ENCODE measurements at places on chromosomes 6 and 20. TPM values are rescaled to one million over a fixed set of nuclear protein-coding genes. Genes with fewer than 3 reads are reported as not detected.
A peak's percentile ranks its signal among the peaks of the same experiment; 100 is the strongest.

DNA sequence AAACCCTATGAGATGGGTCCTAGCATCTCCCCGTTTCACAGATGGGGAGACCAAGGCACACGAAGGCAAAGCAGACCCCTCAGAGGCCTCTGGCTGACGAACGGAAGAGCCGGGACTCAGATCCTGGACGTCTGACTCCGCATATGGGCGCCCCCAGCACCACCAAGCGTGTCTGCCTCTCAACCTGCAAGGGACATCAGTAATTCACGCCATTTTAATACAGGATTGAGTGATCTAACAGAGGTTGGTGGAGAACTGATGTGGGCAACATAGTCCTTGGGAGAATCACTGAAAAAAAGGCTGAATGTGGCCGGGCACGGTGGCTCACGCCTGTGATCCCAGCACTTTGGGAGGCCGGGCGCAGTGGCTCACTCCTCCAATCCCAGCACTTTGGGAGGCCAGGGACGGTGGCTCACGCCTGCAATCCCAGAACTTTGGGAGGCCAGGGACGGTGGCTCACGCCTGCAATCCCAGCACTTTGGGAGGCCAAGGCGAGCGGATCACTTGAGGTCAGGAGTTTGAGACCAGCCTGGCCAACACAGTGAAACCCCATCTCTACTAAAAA is 206.6 kb downstream of the DLL1 start:
- no peak for DNase-seq

DNA sequence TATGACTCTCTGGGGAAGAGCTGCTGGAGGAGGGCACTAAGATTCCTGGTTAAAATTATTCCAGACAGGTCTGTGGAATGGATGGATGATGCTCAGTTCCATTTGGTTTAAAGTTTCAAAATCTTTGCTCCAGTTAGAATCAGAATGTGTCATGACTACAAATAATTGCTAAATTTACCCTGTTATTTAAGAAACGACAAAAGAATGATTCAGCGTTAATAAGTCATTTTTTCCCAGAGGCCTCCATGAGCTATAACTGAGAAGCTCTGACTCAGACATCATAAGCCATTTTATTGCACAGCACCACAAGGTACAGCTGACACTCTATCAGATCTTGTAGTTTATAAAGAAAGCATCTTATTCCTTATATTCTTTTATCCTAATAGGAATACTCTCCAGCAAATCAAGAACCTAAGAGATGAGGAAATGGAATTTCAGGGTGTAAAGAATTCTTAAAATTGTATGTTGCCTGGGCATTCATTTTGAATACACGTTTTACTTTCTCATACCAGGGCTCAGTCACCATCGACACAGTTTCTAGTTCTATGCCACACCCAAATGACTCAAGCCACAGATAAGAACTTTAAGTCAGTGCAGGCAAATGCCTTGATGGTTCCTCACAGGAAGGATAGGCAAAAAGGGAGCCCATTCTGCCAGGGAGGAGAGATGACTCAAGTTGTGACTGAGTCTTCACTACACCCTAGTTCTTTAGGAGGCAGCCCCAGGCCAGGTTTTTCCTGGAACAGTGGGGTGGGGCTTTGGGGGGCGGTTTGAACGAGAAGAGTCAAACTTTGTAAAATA is 636.0 kb downstream of the MMUT start:
- peak; percentile 99 for DNase-seq

GRCh38 chr6:137402143-137402680 is 92.0 kb downstream of the OLIG3 start:
- no peak for DNase-seq

FAM83D gene
- 26.6 TPM for total RNA-seq

CALHM4 gene
- 0.31 TPM for total RNA-seq

DNA sequence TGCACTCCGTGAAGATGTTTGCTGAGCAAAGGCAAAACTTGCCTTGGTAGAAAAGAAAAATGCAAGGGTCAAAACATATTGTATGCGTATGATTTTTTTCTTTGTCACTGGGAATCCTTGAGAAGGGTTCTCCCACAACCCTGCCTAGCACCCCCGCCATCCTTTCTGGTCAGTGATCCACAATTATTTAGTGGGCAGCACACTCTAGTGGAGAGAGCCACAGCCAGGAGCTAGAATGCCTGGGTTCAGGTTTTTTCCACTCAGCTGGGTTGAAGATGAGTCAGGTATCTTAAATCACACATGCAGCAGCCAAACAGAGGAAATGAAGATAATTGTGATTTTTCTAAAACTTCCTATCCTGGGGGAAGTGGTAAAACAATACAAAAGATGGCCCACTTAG is 243.1 kb downstream of the PKHD1 start:
- DNase-seq, result no peak

PDYN gene
- total RNA-seq, result not detected
